Activated CD4-positive, alpha-beta T cell treated with anti-CD3 and anti-CD28 coated beads for 36 hours (primary cell): ENCODE measurements at places on chromosomes 1 and 21.
A peak's percentile ranks its signal among the peaks of the same experiment; 100 is the strongest.

DNA sequence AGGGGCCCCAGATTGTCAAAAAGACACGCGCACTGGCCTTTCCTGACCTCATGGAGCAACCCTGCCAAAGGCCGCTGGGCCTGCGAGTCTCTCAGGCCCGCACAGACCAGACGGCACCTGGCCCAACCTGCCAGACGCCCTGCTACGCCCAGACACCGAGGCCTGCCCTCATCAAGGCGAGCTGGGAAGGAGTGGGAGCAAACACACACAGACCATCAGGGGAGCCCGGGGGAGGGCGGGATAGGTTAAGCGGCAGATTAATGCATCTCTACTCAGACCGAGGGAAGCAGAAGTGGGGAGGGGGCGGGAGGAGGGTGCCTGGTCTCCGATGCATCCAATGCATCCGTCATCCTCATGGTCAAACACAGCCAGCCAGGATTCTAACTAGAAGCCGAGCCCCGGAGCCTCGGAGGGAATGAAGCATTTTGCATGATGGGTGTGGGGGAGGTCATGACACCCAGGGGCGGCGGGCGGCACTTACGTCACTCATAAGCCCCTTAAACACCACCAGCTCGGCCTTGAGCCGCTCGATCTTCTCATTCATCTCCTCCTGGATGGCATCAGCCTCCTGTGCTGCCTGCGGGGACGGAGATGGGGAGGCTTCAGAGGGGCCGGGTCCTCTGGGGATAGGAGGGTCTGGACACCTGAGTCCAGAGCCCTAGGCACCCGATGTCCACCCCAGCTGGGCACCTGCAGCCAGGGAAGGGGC lies 17.0 kb upstream of the ALDH4A1 start:
- DNase-seq = no peak

DNA sequence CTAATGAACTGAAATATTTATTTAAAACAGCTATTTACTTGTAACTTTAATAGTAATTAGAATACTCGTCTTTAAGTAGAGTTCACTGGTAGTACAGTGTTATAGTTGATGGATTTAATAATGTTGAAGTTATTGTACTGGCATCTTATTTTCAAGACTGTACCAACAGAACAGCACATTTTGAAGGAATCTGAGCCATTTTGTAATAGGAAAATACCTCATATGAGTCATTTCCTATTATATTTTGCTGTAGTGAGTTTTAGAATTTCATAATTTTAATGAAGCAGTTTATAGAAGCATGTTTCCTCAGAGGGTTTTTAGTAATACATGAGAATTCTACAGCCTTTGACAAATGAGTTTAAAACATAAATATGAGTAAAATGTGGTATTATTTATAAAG lies 258.3 kb downstream of the OLFM3 start:
- no peak for DNase-seq

DNA sequence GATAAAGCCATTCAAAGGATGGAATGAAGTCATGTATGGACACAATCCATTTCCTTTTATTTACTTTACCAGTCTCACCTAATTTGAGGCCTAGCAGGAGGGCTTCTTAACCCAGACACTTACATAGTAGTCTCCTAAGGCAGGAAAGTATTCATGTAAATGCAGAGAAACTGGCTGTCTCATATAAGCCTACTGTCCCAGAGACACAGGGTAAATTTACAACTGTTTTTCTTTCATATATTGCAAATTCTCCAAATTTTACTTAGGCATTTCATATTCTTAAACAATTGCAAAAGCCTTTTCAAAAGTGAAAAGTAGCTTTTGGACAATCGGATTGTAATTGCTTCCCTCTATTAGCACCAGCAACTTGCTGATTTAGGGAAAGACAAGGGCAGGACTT lies 29.9 kb downstream of the SPAG17 start:
- no peak for DNase-seq

DNA sequence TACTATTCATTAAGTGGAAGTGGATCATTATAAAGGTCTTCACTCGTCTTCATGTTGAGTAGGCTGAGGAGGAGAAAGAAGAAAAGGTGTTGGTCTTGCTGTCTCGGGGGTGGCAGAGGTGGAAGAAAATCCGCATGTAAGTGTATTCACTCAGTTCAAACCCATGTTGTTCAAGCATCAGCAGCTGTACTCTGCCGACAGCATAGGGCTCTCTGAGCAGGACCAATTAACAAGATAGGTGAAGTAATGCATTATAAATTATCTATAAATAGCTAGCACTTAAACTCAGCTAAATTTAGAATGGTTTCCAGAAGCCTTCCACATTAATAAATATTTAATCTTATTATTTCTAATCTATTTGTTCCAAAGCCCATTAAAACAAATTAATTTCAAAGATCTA lies 116.8 kb downstream of the RGS2 start:
- DNase-seq = no peak

DNA sequence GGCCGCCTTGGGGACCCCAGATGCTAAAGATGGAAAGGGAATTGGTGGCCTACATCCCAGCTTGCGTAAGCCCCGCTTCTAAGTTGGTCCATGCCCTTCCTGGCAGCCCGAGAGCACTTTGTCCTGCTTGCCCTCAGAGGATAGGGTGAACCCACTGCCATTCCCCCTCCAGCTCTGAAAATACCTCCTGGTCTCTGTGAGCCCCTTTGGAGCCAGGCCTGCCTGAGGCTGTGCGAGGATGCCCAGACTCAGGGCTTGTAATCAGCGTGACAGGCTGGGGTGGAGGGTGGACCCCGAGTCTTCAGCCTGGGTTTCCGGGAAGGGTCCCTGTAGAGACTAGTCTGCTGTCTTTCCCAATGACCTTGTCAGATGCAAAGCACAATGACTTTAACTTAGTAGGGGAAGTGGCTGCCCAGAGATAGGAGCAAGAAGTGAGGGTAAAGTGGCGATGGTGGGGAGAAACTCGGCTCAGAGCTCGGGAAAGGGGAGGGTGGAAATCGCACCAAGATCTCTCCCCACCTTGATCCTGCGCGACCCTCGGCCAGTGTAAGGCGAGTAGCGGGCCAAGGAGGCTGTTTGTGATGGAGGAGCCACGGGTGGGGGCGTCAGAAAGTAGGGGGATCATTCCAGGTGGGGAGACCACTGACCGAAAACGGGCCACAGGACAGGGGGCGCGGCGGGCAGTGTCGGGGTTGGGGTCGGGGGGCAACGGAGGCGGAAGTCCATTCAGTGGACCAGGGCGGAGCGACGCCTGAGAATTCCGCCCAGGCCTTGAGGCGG lies 2.7 kb upstream of the HES3 start:
- no peak for DNase-seq

DNA sequence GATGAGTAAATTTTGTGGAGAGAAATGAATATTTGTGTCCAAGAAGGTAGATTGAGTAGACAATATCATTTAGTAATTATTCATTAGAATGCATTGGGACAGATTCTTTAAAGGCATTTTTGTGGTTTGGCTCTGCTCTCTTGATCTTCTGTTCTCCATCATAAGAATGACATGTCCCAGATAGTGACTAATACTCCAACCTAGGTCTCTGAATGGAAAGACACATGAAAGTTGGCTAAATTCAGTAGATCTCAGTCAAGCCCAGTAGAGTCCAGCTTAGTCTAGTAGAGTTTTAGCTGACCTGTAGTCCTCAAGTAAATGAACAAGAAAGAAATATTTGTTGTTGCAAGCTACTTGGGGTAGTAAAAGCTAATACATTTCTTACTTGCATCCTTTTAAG lies 61.8 kb upstream of the DNAH14 start:
- no peak for DNase-seq

DNA sequence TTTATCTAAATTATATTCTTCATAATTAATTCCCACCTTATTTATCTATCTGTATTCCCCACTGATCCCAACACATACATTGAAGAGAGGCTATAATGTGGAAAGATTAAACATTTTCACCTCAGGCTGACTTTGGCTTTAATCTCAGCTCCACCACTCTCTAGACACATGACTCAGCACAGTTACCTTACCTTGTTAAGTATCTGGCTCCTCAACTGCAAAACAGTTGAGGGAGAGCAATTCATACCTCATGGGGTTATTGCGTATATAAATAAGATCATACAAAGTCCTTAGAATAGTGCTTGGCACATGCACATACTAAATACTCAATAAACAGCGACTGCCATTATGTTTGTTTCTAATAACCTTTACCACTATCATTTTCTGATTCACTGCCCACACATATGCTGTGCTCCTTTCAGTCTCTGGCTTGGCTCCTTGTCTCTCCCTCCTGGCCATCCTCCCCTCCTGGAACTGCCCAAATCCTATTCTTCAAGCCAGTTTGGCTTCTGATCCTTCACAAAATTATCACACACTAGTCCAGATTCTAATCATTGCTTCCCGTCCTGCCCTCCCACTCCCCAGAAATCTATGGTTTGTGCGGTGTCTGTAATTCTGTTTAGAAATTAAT lies 50.1 kb downstream of the BCL9 start:
- DNase-seq = no peak

- DNase-seq = no peak
These were observed 206.9 kb downstream of the LMO4 start for GRCh38 chr1:87535551-87535950.

GRCh38 chr1:217343907-217344306 lies 287.0 kb downstream of the GPATCH2 start:
- DNase-seq = no peak

GRCh38 chr1:66371233-66372005 lies 162.5 kb upstream of the SGIP1 start:
- DNase-seq = peak; percentile 48

GRCh38 chr1:86441581-86441980 lies 17.6 kb downstream of the CLCA2 start:
- DNase-seq = peak; percentile 9

GRCh38 chr21:27557356-27557755 lies 590.5 kb upstream of the ADAMTS5 start:
- DNase-seq = no peak

DNA sequence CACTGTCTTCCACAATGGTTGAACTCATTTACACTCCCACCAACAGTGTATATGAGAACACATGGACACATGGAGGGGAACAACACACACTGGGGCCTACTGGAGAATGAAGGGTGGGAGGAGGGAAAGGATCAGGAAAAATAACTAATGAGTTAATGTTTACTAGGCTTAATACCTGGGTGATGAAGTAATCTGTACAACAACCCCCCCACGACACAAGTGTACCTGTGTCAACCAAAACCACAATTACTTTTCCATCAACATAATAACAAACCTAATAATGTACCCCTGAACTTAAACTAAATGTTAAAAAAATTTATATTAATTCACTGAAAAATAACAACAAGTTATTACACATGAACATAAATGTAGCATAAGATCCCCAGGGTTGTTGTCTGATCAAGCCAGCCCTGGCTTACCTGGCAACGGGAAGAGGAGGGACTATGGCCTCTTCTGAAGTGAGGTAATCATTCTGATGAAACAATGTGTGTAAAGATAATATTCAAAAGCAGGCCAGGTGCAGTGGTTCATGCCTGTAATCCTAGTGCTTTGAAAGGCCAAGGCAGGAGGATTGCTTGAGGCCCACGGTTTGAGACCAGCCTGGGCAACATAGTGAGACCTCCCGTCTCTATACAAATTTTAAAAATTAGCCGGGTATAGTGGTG lies 40.8 kb upstream of the HEATR1 start:
- DNase-seq = no peak

DNA sequence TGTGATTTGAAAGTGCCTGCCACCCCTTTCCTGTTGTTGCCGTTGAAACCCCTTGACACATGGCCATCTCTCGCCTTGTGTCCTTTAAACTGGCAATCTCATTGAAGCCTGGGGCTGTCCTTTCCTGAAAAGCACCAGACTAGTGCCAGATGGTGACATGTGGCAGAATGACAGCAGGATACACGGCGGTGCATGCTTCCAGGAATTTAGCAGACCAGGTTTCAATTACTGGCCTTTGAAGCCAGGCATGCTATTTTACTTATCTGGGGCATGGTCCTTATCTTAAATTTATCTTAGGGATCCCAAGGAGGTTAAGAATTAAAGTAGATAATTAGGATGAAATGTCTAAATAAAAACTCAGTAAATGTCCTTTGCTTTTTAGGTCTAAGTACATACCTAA lies 15.2 kb downstream of the PLPPR4 start:
- DNase-seq = no peak

DNA sequence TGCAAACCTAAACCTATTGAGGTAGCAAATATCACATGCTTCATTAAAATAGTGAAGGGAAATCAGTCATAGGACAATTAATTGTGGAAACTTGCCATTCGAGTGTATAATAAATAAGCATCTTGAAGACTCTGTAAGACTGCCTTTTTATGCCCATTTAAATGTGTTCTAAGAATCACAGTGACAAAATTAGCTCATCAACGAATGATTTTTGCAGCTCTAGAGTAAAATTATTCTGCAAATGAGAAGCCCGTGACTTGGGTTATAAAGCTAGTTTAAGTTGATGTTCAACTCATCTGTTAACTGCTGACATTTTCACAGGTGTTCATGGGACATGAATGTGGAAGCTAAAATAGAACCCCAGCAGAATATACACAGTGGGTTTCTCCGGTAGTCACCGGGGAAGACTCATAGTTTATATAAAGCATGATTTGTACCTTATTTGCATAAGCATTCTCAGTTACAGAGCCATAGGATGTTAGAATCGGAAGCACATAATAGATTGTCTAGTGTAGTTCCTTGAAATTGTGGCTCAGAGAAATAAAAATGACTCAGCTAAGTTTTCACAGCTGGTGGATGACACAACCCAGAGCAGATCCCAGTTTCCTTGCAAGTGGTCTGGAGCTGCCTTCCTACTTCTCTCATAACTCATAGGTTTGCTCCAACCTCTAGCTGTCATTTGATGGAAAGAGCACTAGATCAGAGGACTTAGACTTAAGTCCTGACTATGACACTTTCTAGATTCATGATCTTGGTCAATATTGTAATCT lies 107.3 kb downstream of the UCHL5 start:
- DNase-seq = no peak

DNA sequence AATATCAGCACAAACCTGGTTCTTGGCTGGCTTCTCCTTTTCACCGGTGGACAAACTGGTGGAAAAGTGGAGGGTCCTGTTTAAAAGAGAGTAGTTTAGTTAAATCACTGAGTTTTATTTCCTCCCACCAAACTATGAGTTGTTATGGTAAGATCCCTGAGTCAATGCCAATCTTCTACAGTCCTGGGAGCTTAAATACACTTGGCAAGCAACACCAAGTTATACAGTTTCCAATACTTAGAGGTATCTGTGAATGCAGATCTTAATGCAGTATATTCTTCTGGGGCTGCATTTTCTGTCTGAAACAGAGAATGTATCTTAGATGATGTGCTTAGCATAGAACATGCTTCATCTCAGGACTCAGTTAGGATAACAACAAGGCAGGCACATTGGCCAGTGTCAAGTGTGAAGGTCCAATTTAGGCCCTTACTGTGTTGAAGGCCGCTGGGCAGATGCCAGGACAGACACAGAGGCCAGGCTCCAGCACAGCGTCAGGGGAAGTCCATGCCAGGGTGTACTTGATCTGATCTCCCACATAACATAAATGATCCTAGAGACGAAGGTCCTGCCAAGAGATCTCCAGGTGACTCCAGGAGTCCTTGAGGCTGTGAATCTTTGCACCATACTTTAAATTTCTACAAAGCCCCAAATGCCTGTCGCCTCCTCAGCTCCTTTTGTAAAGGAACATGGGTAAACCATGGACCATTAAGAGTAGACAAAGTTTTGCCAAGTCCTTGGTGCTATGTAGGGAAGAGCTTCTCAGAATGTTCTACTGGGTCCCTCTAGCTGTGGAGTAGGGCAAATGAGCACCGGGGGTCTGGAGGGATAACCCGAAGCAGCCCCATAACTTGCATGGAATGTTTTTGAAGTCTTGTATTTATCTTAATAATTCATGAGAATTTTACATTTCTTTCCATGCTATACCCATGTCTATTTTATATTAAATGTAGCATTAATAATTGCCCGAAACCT lies 76.8 kb downstream of the KCNJ15 start:
- DNase-seq = no peak
